Mesangial cell (primary cell): ENCODE measurements at places on chromosomes 16 and 17. TPM values are rescaled to one million over a fixed set of nuclear protein-coding genes. Genes with fewer than 3 reads are reported as not detected.

Gene C17orf50
- total RNA-seq: not detected in 2 replicates

Gene CRYBA1
- not detected in 2 replicates for total RNA-seq

Gene MT1H
- 8.6 TPM in 1 of 2 replicates, not detected in the other for total RNA-seq

Gene LMF1
- 6.5 and 31.8 TPM in 2 replicates for total RNA-seq

Gene LHX1
- 31.1 and 36.5 TPM in 2 replicates for total RNA-seq

Gene ABCC12
- not detected in 2 replicates for total RNA-seq

Gene TBC1D3G
- not detected in 2 replicates for total RNA-seq

Gene HS3ST2
- not detected in 2 replicates for total RNA-seq

Gene RNF112
- under 0.01 and 0.13 TPM in 2 replicates for total RNA-seq

Gene C17orf100
- 1.3 and 1.6 TPM in 2 replicates for total RNA-seq

Gene DHRS7C
- total RNA-seq: not detected in 2 replicates

Gene RAB37
- under 0.01 TPM in 1 of 2 replicates, not detected in the other for total RNA-seq

Gene SLC16A6
- total RNA-seq: 0.25 TPM in 1 of 2 replicates, not detected in the other

Gene C17orf78
- not detected in 2 replicates for total RNA-seq

Gene SMIM36
- total RNA-seq: not detected in 2 replicates

Gene PIK3R5
- total RNA-seq: not detected in 2 replicates

Gene TPSD1
- not detected in 2 replicates for total RNA-seq

Gene DPEP1
- total RNA-seq: 1.5 and 29.3 TPM in 2 replicates

Gene COPRS
- 49.3 and 77.7 TPM in 2 replicates for total RNA-seq

Gene ADCY9
- total RNA-seq: 13.4 and 15.0 TPM in 2 replicates

Gene RAB34
- 293 and 306 TPM in 2 replicates for total RNA-seq

Gene KIAA0513
- total RNA-seq: 4.1 and 8.6 TPM in 2 replicates

Gene TBX2
- total RNA-seq: 2.4 and 5.8 TPM in 2 replicates

Gene HEATR9
- not detected in 2 replicates for total RNA-seq

Gene TXNDC11
- total RNA-seq: 27.1 and 36.1 TPM in 2 replicates

Gene GNG13
- not detected in 2 replicates for total RNA-seq

Gene MYH1
- total RNA-seq: not detected in 2 replicates

Gene GPRC5B
- 7.7 and 19.8 TPM in 2 replicates for total RNA-seq

Gene KRT36
- total RNA-seq: not detected in 2 replicates

Gene TNK1
- total RNA-seq: 2.6 and 4.6 TPM in 2 replicates

Gene PCYT2
- 40.7 and 71.9 TPM in 2 replicates for total RNA-seq

Gene CFAP97D1
- total RNA-seq: not detected in 2 replicates
